ENCODE measurements at places on chromosomes 11 and 22. TPM values are rescaled to one million over a fixed set of nuclear protein-coding genes. Genes with fewer than 3 reads are reported as not detected.

DNA sequence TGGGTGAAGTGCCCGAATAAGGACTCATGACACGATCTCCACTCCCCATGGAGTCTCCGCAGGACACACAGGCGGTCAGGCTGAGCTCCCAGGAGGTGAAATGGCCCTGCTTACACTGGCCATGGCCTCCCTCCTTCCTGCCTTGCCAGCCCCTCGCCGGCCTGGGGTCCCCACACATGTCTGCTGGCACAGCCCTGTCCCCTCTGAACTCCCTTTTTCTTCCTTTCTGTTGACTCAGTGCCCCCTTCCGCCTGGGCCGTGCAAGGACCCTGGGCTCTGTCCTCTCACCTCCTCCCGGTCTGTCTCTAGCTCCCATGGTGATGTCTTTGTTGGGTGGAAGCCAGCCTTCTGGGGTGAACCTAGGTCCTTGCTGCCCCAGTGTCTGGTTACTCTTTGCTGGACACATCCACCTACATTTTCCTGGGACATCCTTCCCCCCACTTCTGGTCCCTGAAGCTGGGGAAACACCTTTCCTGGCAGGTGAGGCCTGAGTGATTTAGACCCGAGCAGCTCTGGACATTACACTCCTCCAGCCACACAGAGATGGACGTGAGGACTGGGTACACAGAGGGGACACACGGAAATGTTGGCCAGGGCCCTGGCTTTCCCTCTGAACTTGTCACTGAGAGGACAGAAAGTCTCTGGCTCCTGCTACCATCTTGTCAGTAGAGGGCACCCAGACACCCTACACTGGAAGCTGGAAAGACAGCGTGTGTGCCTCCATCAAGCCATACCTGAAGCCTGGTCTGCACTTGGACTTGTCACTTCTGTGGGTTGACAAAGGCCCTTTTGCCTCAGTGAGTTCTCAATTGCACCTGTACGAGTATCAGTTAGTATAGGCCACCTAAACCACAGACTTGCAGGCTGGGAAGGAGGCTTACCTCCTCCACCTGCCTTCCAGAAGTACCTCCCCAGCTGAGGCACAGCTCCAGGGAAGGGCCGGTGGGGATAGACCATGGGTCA lies 864.3 kb downstream of the TBC1D22A start:
- no peak for DNase-seq

GRCh38 chr11:13836666-13837065 lies 125.9 kb upstream of the SPON1 start:
- no peak for DNase-seq

DNA sequence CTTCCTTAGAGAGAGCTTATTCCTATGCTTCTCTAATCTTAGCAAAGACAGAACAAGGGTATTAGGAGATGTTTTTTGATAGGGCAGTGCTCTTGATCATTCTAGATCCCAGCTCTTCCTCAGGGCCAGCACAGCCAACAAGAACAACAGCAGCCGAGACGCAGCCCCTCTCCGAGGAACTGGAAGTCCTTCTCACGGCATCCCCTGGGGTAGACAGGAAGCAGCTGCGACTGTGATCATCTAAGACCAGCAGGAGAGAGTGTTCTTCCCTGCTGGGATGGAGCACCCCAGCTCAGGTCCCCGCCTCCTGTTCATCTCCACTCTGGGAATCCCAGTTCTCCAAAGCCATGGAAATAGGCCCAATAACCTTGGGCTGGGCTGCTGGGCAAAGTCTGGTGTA lies 29.6 kb downstream of the IRAG1 start:
- DNase-seq, result no peak

The GP1BB gene
- 0.86 TPM for total RNA-seq

DNA sequence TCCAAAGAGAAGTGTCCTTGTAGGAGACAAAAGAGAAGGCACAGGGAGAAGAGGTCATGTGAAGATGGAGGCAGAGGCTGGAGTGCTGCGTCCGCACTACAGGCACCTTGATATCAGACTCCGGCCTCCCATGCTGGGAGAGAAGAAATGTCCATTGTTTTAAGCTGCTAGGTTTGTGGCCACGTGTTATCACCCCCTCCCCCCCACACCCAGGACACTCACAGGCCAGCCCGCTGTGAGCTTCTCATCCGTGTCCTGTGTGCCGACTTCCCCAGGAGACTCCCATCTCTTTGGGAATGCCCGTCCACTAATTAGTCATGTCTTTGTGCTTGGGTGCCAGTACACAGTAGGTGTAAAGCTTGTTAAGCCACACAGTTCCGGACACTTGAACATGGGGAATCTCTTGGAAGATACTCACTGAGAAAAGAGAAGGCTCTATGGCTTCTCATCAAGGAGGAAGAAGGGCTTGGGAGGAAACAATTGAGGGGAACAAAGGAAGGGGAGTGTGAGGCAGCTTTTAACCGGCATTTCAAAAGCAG lies 1234.7 kb downstream of the TBC1D22A start:
- DNase-seq, result no peak

The OR5J2 gene
- total RNA-seq, result not detected

DNA sequence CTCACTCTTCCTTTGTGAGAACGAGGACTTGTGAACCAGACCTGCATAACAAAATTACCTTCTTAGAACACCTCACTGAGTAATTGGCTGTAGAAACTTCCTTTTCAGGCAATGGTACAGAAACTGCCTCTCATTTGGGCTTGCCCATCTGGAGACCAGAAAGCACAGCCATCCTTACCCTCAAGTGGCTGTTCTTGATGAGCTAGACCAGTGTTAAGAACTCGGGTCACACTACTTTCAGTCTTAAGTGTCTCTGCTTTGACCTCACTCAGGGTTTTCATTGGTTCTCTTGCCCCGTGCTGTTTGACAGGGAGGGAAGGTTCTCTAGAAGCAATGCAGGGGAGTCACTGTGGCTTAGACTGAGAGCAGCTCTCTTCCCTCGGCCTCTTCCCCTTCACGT lies 29.3 kb downstream of the NAT10 start:
- no peak for DNase-seq

The SPTBN2 gene
- total RNA-seq, result 1.3 TPM

GRCh38 chr11:77699425-77699824 lies 61.8 kb upstream of the CLNS1A start:
- no peak for DNase-seq

- no peak for DNase-seq
Measured at GRCh38 chr11:62919476-62919875, 1.7 kb downstream of the CHRM1 start.

DNA sequence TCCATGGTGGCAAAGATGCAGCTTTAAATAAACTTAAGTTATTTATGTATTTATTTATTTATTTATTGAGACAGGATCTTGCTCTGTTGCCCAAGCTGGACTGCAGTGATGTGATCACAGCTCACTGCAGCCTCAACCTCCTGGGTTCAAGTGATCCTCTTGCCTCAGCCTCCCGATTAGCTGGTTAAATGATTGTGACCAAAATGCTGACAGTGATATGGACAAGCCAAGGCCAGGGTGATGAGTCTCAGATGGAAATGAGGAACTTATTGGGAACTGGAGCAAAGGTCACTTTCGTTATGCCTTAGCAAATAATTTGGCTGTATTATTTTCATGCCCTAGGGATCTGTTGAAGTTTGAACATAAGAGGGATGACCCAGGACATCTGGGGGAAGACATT lies 9.3 kb upstream of the LRP5 start:
- no peak for DNase-seq

- no peak for DNase-seq
Measured at GRCh38 chr11:129377739-129378138, 2.1 kb downstream of the BARX2 start.

The PRR5L gene
- 57.0 TPM for total RNA-seq

The HEPHL1 gene
- 4.3 TPM for total RNA-seq

DNA sequence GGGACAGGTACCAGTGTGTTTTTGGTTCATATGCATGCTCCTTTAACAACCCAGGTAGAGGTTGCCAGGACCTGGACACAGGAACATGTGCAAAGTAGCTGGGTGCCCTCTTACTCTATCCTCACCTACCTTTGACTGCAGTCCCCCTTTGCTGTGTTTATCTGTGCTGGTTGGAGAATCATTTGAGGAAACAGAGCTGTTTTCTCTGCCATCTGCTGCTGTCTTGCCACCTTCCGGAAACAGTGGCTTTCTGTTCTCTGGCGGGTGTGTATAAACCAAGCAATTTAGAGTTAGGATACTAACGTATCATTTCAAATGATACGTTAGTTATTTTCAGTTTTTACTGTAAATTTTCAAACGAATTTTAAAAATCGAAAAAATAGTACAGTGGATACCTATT lies 171.9 kb upstream of the TTC12 start:
- DNase-seq, result no peak

The KCNK7 gene
- total RNA-seq, result not detected

The MYBPC3 gene
- total RNA-seq, result not detected

DNA sequence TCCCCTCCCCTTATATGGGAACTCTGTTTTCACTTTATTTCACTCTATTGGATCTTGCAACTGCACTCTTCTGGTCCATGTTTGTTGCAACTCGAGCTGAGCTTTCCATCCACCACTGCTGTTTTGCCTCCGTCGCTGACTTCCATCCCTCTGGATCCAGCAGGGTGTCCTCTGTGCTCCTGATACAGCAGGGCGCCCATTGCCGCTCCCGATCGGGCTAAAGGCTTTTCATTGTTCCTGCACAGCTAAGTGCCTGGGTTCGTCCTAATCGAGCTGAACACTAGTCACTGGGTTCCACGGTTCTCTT lies 11.1 kb upstream of the CCDC117 start:
- no peak for DNase-seq

- DNase-seq, result no peak
Measured at GRCh38 chr22:18970176-18970947, 34.3 kb upstream of the PRODH start.

The LRRC74B gene
- not detected for total RNA-seq

DNA sequence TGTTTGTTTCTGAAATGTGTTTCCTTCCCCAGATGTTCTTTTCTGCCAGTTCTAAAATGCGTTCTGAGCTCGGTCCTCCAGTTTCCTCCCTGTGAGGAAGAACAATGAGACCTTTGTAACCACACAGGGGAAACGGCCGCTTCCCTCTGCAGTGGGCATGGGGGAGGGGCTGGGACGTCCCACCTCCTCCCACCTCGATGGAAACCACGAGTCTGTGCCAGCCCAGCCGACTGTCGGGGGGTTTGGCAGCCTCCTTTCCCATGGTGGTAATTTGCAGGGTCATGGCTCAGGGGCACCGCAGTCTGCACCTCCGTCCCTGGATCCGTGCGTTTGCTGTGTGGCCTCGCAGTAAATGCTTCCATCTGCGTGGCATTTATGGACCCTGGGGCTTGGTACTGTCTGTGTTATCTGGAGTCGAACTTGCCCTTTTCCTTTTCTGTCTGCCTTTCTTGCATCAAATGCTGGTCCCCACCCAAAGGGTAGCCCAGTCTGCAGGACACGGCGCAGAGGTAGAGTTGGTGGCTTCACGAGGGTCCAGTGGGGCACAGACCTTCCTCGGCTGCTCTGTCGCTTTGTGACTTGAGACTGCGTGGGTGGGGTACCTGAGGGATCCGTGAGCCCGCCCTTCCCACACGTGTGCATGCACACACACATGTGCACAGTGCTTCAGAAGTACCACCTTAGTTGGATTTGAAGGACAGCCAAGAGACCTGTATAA lies 16.1 kb downstream of the LRP5 start:
- no peak for DNase-seq

GRCh38 chr11:24793479-24793878 lies 296.6 kb downstream of the LUZP2 start:
- DNase-seq, result no peak

The CTSF gene
- 9.9 TPM for total RNA-seq

DNA sequence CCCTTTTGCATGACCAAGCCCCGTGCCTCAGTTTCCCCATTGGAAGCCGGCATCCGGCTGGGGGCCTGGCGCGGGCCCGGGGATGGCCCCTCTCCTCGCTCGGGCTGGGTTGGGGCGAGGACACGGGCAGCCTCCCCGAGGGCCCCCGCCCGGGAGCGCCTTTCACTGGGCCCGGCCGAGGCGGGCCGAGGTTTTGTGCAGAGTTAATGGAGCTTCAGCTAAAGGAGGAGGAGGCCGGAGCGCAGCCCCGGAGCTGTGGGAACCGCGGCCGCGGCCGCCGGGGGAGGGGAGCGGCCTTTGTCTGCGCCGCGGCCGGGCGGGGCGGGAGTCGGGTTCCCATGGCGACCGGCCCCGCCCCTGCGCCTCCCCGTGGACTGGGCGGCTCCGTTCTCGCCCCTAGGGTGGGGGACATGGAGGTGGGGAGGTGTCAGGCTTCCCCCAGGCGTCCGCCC lies 1.4 kb upstream of the MAPK11 start:
- DNase-seq, result peak; percentile 68

DNA sequence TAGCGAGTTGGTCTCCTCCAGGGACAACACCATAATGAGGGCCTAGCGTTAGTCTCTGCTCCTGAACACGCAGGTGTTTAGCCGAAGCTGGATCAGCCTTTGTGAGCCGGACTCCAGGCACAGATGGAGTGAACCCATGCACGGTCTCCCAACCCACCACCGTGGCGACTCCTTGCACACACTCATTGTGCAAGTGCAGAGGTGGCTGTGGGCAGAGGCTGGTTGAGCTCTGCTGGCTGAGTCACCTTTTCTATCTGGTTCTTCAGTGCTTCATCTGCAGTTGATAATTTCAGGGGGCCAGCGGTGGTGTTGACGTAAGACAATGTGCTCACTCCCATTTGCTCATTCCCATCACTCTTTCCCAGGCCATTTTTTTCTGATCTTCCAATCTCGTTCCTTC lies 72.1 kb upstream of the SLC22A12 start:
- DNase-seq, result no peak

- DNase-seq, result peak; percentile 34
Measured at GRCh38 chr11:85665733-85666132, 804 bp upstream of the CREBZF start.

DNA sequence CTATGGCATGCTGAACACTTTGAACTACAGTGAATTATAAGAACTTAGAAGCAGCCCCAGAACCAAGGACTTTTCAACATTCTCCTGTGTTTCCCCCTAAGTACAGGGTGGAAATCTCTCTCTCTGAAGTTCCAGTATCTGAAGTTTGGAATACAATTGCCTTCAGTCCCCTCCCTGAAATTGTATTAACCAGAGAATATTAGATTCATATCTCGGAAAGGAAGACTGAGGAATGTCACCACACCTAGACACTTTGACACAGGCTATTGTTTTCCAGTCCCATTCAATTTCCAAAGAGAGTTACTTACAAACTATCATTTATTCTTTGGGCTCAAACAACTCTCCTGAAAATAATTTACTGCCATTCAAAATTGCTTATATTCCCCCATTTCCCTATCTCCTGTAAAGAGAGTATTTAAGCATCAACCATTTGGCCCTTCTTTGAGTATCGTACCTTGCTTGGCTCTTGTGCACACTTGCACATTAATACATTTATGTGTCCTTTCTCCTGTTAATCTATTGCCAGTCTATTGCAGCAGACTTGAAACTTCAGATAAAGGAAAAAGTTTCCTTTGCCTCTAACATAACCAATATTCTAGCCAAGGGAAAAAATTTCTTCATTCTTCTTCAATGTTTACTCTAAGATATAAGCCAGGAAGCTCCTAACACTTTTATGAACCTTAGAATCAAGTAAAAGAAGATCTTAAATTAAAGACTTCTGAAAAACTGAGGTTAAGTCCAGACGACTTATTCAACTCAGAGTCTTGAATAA lies 402.4 kb upstream of the DDI1 start:
- peak; percentile 22 for DNase-seq

Data from fibroblast of villous mesenchyme (primary cell).